ENCODE measurements at places on chromosomes 16 and 17.

DNA sequence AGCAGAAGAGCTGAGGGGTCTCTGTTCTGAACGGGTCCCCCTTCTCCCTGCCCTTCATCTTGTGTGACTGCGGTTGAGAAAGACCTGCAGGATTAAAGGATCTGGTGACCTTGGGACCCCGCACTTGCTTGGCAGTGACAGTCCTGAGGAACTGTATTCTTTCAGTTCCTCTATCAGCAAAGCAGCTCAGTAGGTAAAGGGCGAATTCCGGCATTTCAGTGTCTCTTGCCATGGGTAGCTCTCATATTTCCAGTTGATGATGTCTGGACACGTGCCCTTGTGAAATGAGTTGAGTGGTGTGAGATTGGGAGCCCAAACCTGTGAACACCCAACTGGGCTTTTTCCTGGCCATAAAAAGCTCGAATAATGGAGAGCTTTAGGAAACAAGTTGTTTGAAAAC is 135.7 kb downstream of the PRKCA start:
- DNase-seq, result no peak
- no peak overlapping the region for H3K4me3 ChIP-seq
- H3K27ac ChIP-seq, result no peak overlapping the region
- no peaks in the 10 kb centered on the region for H3K36me3 ChIP-seq
- no peaks in the 10 kb centered on the region for H3K4me1 ChIP-seq

- DNase-seq, result no peak
- H3K27ac ChIP-seq, result no peak overlapping the region
- peaks cover 7% of the 10 kb centered on the region for H3K36me3 ChIP-seq
- H3K27me3 ChIP-seq, result no peaks in the 10 kb centered on the region
These were observed 10.5 kb upstream of the QRICH2 start for GRCh38 chr17:76318586-76318985.

DNA sequence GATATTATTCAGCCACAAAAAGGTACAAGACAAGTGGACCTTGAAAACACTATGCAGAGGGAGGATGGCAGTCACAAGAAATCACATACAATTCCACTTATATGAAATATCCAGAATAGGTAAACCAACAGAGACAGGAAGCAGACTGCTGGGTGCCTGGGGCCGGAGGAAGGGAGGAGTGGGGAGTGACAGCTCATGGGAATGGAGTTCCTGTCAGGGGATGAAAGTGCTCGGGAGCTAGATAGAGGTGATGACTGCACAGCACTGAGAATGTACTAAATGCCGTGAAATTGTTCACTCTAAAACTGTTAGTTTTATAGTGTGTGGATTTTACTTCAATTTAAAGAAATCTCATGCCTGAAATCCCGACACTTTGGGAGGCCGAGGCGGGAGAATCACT is 74.2 kb upstream of the MED9 start:
- H3K27ac ChIP-seq, result no peak overlapping the region
- no peak overlapping the region for H3K4me3 ChIP-seq
- H3K36me3 ChIP-seq, result no peaks in the 10 kb centered on the region
- no peak for DNase-seq
- H3K27me3 ChIP-seq, result no peaks in the 10 kb centered on the region
- no peaks in the 10 kb centered on the region for H3K4me1 ChIP-seq

DNA sequence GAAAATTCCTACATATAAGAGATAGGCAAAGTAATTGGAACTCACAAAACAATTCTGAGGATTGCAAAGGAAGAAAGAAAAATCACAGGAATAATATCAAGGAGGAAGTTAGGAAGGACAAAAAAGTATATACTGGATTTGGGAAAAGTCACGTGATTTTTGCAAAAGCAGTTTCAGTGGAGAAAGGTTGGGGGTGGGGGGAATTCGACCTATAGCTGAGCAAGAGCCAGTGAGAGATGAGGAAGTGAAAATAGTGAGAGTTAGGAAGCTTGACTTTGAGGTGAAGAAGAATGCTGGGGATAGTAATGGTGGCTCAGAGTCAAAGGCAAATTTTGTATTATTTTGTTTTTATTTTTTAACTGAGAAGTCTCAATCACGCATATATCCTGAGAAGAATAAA is 438.0 kb upstream of the PMFBP1 start:
- no peak overlapping the region for H3K27ac ChIP-seq
- H3K4me1 ChIP-seq, result no peaks in the 10 kb centered on the region
- no peaks in the 10 kb centered on the region for H3K36me3 ChIP-seq
- DNase-seq, result no peak

- no peak overlapping the region for H3K4me3 ChIP-seq
- H3K27me3 ChIP-seq, result no peaks in the 10 kb centered on the region
- DNase-seq, result no peak
- no peaks in the 10 kb centered on the region for H3K36me3 ChIP-seq
- H3K4me1 ChIP-seq, result peaks cover 9% of the 10 kb centered on the region
These were observed 161.7 kb upstream of the FAM20A start for GRCh38 chr17:68762911-68763310.

DNA sequence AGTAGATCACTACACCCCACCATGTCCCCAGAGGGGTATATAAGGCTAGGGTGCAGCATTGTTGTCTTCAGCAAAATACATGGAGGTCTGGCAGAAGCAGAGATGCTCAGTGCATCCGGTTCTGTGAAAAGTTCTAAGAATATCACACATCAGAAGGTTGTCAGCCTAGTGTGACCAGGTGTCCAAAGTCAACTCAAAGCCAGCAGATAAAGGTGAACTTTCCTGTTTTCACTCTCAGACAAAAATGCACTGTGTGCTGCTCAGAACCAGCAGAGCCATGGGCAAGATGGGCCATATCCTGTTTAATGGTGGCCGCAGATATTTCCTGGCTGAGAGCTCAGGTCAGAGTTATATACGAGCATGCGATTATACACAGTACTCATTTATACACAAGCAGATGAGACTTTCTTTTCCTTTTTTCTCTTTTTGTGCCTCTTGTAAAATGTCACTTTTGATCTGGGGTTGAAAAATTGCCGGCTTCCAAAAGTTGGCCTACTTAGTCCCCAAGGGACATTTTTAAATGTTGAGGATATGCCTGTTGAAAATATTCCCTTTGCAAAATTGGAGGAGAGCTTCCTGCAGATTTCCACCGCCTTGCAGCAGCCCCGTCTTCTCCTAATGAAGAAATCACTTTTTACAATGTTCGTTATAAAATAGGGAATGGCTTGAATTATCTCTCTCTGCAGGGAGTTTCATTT is 425.6 kb upstream of the SALL1 start:
- H3K36me3 ChIP-seq, result no peaks in the 10 kb centered on the region
- no peak for DNase-seq
- no peak overlapping the region for H3K4me3 ChIP-seq
- H3K27ac ChIP-seq, result no peak overlapping the region

GRCh38 chr16:12470311-12471229 is 333.1 kb downstream of the CPPED1 start:
- no peaks in the 10 kb centered on the region for H3K27me3 ChIP-seq
- H3K4me1 ChIP-seq, result no peaks in the 10 kb centered on the region

DNA sequence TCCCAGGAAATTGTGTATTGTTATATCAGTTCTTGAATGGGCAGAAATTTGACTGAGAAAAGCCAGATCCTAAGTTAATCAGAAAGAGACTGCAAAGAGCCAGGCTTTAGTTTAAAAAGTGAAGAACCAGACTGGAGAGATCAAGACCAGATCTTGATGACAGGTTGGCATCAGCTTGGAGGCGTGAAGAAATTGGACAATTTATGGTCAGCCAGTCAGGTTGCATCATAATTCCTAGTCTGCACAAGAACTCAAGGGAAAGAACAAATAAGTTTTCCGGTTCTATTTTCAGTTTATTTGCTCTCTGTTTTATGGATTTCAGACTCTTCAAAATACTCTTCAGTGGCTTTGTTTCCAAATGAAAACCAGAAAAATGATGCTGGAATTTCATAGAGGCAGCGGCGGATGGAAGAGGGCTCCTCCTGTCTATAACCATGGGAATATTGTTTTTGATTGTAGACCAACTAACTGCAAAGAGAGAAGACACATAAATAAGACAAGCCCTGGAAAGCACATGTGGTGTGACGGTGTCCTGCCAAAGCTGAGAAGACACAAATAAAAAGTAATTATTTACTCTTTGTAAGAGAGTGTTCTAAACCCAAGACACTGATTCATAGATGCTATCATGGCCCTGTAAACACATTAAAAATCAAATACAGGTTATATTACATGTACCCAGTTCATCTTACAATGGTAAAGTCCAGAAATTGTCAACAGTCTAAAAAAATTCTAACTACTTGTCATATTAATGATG is 91.7 kb downstream of the PCTP start:
- no peaks in the 10 kb centered on the region for H3K4me1 ChIP-seq
- no peak overlapping the region for H3K4me3 ChIP-seq
- DNase-seq, result no peak
- no peaks in the 10 kb centered on the region for H3K36me3 ChIP-seq
- H3K27ac ChIP-seq, result no peak overlapping the region

GRCh38 chr16:26930786-26931581 is 135.7 kb upstream of the C16orf82 start:
- H3K4me1 ChIP-seq, result no peaks in the 10 kb centered on the region
- no peaks in the 10 kb centered on the region for H3K36me3 ChIP-seq
- no peak overlapping the region for H3K4me3 ChIP-seq
- no peak for DNase-seq
- no peak overlapping the region for H3K27ac ChIP-seq

GRCh38 chr16:29912087-29912486 is 11.8 kb downstream of the ASPHD1 start:
- no peaks in the 10 kb centered on the region for H3K36me3 ChIP-seq
- no peaks in the 10 kb centered on the region for H3K4me1 ChIP-seq
- no peak overlapping the region for H3K27ac ChIP-seq
- no peak for DNase-seq
- no peak overlapping the region for H3K4me3 ChIP-seq
- no peaks in the 10 kb centered on the region for H3K27me3 ChIP-seq
